Activated CD8-positive, alpha-beta memory T cell treated with anti-CD3 and anti-CD28 coated beads for 1 hour (primary cell): ENCODE measurements at places on chromosomes 7 and 10.

GRCh38 chr10:75076348-75076747, 35.1 kb upstream of the SAMD8 start:
- no peak for DNase-seq

- no peak for DNase-seq
Observed at GRCh38 chr10:11322698-11323097, 288.8 kb downstream of the USP6NL start.

GRCh38 chr7:130365511-130366441, 14.5 kb upstream of the CPA1 start:
- no peak for DNase-seq

GRCh38 chr10:11026773-11027172, 9.1 kb downstream of the CELF2 start:
- no peak for DNase-seq

DNA sequence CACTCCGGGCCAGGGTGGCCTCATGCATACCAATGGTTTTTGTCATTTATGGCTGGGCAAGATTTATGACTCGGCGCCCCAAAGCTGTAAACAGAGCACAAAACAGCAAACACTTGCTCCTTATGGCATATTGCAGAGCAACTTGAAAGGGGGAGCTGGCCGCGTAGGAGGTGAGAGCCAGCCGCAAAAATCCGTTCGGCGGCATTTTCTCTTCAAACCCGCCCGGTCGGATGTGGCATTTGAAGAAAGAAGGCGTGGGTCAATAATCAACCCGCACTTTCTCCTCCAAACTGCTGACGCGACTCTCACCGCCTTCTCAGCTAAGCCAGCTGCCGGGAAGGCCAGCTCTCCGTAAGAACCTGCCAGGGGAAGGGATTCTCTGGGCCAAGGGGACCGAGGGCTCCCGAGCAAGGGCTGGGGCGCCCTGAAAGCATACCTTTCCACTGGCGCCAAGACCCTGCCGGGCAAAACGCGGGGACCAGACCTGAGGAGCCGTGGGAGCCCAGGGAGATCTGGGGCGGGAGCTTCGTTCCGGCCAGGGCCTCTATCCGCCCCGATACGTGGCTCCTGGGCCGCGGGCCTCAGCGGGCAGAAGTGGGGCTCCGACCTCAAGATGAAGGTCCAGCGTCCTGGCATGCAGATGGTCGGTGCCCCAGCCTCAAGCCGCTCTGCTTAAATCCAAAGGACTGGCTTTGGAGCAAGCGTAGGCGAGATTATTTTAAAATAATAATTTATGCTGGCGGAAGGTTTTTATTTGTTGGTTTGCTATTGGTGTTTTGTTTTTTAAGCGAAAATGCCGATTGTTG, 12.9 kb upstream of the HOXA2 start:
- no peak for DNase-seq

GRCh38 chr7:43785420-43785819, 26.9 kb downstream of the BLVRA start:
- no peak for DNase-seq

- DNase-seq: no peak
Observed at GRCh38 chr7:117873310-117874190, at the start of gene CTTNBP2. Gene CTTNBP2, minus strand, starts transcription at chr7:117873441. Its CDS starts 26 bp downstream, at chr7:117873415.

DNA sequence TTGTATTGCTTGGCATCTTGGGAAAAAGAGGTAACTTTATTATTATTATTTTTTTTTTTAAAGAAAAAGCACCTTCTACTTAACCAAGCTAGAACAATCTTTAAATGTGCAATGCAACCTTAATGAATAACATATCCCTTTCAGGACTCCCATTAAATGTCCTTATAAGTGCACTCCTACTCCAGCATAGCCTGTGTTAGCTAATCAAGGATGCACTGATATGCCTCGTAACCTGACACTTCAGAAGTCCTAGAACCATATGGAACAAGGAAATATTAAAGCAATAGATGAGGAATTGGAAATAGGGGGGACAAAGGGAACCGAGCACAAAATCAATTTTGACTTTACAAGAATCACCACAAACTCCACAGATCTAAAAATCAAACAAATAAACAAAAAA, 522.4 kb downstream of the PARD3 start:
- DNase-seq: no peak

DNA sequence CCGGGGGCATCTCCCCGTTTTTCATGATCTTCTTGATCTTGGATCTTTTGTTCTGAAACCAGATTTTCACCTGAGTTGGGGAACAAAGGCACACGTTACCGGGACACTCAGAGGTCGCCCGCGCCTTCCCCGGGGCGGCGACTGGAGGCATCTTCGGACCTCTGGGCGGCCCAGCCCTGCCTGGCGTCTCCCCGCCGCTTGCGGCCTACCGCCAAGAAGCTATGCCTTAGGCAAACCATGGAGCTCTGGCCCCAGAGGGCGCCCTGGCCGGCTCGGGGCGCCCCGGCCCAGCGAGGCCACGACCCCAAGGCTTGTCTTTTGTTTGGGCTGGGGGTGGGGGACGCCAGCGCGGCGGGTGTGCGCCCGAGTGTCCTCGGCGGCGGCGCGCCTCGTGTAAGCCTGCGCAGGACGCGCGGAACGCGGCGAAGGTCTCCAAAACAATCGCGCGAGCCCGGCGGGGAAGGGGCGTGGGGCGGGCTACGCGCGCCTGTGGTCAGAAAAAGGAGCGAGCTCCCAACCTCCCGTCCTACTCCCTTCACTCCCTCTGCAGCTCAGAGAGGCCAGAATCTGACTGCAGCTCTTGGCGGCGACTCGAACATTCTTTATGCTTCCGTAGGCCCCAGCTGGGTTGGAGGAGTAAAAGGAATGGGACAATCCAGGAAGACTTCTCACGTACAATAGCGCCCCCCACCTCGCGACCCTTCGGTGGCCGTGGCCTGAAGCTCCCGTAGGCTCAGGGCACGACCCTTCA, 3.5 kb downstream of the DLX5 start:
- no peak for DNase-seq

DNA sequence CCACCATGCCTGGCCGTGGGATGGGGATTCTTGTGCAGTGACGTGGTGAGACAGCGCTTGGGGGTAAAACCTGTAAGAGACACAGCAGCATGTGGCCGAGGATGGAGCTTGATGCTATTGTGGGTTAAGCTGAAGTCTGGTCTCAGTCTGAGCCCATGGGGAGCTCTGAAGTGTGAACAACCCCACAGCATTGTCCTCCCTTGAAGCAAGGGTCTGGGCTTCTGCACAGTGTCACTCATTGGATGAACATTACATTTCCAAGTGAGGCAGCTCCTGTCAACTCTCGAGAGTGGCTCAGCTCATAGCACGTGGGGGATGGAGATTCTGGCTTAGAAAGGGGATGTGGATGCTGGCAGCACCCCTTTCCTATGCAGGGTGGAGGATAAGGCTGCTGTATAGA, 32.2 kb upstream of the ZNF438 start:
- DNase-seq: no peak

GRCh38 chr10:3106928-3107425, 39.6 kb downstream of the PFKP start:
- DNase-seq: no peak

DNA sequence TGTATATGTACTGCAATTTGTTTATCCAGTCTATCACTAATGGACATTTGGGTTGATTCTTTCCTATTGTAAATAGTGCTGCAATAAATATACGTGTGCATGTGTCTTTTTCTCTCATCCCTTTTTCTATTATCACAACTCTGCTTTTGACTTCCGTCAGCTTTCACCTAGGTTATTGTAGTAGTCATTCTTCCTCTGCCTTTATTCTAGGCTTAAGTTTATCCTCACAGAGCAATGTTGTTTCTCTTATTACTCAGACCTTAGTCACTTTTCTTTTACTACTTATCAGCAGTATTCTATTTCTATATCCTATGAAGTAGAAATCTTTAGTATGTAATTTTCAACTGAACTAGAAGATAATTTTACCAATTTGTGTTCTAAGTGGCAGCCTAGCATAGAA, 175.3 kb upstream of the SEMA3E start:
- no peak for DNase-seq

GRCh38 chr10:74282848-74283210, 131.8 kb downstream of the ADK start:
- no peak for DNase-seq

- DNase-seq: no peak
Observed at GRCh38 chr10:50503661-50504320, 120.0 kb downstream of the SGMS1 start.

GRCh38 chr7:36644625-36645422, 79.5 kb downstream of the AOAH start:
- no peak for DNase-seq

GRCh38 chr10:99421233-99421739, 9.1 kb downstream of the GOT1 start:
- DNase-seq: no peak

GRCh38 chr7:64634406-64635062, 31.4 kb upstream of the ZNF107 start:
- DNase-seq: no peak
